ENCODE measurements at places on chromosomes 5 and 9. TPM values are rescaled to one million over a fixed set of nuclear protein-coding genes. Genes with fewer than 3 reads are reported as not detected.

Gene ARL14EPL
- total RNA-seq: not detected

Gene CCDC192
- not detected for total RNA-seq

Gene TXNDC8
- not detected for total RNA-seq

GRCh38 chr5:1882337-1883119 is at the start of gene IRX4:
IRX4 (minus strand) TSS chr5:1882925; CDS start chr5:1882647, 278 bp downstream.
- peak; percentile 29 for DNase-seq

DNA sequence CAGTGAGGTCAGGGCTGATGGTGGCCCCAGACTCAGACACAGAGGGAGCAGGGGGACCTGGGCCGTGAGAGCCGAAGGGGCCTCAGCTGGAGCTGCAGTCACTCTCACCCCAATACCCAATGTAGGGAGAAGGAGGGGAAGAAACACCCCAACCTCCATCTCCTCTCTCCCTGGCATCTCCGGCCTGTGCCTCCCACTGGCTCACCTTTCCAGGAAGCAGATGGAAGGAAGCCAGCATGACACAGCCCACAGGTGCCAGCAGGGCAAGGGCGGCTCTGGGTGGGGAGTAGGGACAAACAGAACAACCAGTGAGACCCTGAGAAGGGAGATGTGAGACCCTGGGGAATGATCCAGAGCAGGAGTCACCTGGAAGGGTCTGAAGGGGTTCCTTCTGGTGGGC is 3.0 kb upstream of the CRB2 start:
- DNase-seq: no peak

- DNase-seq: peak; percentile 33
Observed at GRCh38 chr5:154756009-154756867, 1.1 kb downstream of the LARP1 start.

All from A673 (cell line).